ENCODE measurements at places on chromosomes 1 and 21. TPM values are rescaled to one million over a fixed set of nuclear protein-coding genes. Genes with fewer than 3 reads are reported as not detected.
A peak's percentile ranks its signal among the peaks of the same experiment; 100 is the strongest.

Gene DMRTA2
- total RNA-seq = not detected

Gene CD1E
- not detected for total RNA-seq

Gene TTC39A
- total RNA-seq = not detected

Gene SLC45A1
- 4.2 TPM for total RNA-seq

Gene ELAPOR1
- total RNA-seq = 0.38 TPM

Gene HRNR
- not detected for total RNA-seq

Gene GJA5
- total RNA-seq = not detected

Gene THEM5
- total RNA-seq = not detected

Gene RAVER2
- 0.29 TPM for total RNA-seq

Gene PLA2G2F
- total RNA-seq = not detected

Gene LCE6A
- total RNA-seq = not detected

Gene AIM2
- total RNA-seq = not detected

Gene DIO1
- total RNA-seq = not detected

Gene LCE4A
- total RNA-seq = not detected

Gene MAST2
- 30.3 TPM for total RNA-seq

DNA sequence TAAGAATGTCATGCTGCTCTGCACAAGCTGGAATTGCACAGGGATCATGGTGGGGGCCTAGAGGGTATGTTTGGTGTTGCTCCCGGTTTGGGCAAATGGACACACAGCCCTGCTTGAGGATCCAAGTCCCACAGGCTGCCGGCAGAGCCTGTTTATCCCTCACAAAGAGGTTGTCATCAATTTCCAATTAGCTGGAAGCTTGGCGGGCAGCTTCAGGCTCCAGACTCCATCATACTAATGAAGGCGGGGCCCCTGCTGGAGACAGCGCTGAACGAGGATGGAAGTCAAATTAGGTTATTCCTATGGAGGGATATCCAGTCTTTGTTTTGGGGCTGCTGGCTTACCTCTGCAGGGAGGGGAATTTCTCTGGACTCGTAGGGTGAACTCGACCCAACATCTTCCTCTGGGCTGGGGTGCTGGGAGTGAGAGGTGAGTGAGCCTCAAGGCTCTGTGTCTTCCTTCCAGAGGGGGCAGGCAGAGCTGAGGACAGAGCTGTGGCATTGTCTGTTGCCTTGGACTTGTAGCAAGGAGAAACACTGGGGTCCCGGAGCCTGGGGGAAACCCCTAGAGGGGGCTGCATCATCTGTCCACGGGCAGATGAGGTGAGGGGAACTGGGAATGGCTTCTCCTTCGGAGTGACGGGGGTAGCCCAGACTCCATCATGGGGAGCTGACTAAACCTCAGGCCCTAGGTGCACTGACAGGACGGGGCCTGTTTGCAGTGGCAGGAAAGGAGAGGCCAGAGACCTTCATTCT lies 24.9 kb upstream of the PARP1 start:
- no peak for DNase-seq

GRCh38 chr21:44051462-44051941 lies 39.4 kb downstream of the TRAPPC10 start:
- DNase-seq = peak; percentile 90

DNA sequence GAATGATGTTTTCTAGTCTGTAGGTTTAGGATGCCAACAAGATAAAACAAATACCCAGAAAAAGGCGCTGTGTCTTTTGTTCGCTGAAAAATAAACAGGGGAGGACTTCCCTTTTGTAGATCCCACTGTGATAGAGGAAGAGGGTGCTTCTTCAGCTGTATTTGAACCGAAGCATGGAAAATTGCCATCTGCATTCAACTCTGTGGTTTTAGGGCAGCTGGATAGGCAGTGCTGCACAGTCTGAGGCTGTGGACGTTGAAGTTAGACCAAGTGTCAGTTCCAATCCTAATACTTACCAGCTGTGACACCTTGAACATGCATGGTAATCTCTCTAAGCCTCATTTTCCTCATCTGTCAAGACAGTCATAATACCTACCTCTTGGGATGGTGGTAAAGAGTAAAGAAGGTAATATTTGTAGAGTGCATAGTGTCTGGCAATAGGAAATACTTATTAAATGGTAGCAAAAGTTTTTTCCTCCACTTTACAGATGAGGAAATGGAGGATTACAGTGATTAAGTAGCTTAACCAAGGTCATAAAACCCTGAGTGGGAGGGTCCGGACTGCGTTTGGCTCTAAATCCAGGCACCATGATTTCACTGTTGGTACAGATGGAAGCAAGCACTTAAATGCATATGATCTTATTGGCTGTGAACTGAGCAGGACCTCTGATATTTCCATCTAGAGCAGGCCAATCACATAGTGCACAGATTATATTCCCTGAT lies 48.5 kb downstream of the UTP25 start:
- peak; percentile 65 for DNase-seq

GRCh38 chr21:21200103-21200938 lies 202.1 kb downstream of the NCAM2 start:
- peak; percentile 99 for DNase-seq

GRCh38 chr1:41629571-41629970 lies 145.1 kb upstream of the EDN2 start:
- DNase-seq = peak; percentile 93

- DNase-seq = peak; percentile 47
These were observed 398.5 kb upstream of the ADAMTS5 start for GRCh38 chr21:27365394-27365793.

- peak; percentile 40 for DNase-seq
These were observed 49.8 kb upstream of the IFNLR1 start for GRCh38 chr1:24236789-24237371.

- DNase-seq = no peak
These were observed 430.4 kb downstream of the RPS6KC1 start for GRCh38 chr1:213481395-213481794.

- no peak for DNase-seq
These were observed 1.7 kb downstream of the PDE9A start for GRCh38 chr21:42654913-42655795.

GRCh38 chr21:32545948-32546441 lies 39.3 kb downstream of the TCP10L start:
- peak; percentile 32 for DNase-seq

GRCh38 chr21:45145146-45145545 lies 70.8 kb downstream of the ADARB1 start:
- DNase-seq = no peak

DNA sequence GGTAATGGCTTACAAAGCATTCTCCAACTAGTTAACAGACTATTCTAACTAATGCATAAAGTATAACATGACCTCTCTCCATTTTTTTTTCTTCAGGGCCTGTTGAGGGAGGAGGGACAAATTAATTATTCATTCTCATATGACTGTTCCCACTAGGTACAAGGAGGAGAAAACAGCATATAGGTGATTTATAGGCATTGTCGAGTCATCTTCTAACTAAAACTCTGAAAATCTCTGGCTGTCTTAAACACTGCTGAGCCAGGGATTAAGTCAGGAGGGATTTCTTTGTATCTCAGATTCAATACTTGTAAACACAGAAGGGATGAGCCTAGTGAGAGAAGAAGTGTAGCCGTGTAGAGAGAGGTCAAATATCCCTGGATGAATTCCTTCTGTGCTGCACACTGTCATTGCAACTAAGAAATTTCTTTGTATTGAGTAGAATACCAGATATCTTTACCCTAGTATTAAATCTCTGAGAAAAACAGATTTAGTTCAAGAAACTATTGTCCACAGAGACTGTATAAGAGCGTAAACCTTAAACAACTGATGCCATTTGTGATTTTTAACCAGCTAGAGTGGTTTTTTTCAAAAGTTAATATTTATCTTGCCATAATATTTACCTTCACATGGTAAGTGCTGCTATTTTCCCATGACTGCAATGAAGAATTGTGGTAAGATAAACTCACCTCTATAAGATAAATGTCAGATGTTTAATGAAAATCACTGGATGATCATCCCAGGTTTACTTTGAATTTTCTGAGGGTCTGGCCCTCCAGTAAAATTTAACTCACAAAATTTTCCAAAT lies 465.3 kb downstream of the RWDD3 start:
- DNase-seq = no peak

- DNase-seq = peak; percentile 62
These were observed 5.6 kb downstream of the OSBPL9 start for GRCh38 chr1:51622455-51622913.

GRCh38 chr1:32431736-32432400 lies 33.0 kb upstream of the ZBTB8B start:
- no peak for DNase-seq

GRCh38 chr1:9399510-9400424 lies 107.1 kb downstream of the SPSB1 start:
- peak; percentile 95 for DNase-seq

DNA sequence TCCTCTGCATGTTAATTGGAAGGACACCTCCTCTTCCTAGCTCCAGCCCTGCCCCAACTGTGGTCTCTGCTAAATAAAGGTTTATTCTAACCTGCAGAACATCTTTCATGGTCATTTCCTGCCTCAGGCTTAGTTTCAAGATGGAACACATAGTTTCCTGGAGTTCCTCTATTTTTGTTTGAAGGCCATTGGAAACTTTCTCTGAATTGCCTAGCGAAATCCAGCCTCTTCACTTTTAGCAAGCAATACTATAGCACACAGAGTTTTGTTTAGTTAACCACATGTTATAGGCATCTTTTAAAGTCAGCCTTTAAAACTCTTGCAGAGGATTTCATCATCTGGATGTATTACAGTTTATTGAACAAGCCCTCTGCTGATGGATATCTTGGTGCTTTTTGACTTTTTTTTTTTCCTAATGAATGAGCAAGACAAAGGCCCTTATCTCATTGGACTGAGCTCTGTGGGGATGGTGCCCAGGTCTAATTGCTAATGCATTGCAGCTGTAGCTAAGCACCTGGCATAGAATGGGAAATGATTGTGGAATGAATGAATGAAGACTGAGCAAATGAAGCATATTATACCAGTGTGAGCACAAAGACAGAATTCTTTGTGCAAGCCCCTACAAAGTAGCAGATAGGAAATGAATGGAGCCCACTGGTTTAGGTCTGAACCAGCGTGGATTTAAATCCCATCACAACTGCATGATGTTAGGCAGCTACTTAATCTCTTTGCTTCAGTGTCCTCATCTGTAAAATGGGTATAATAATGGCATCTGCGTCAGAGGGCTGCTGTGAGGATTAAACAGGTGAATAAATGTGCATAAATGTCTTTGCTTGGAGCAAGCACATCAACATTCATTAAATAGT lies 641 bp upstream of the CFAP107 start:
- no peak for DNase-seq

DNA sequence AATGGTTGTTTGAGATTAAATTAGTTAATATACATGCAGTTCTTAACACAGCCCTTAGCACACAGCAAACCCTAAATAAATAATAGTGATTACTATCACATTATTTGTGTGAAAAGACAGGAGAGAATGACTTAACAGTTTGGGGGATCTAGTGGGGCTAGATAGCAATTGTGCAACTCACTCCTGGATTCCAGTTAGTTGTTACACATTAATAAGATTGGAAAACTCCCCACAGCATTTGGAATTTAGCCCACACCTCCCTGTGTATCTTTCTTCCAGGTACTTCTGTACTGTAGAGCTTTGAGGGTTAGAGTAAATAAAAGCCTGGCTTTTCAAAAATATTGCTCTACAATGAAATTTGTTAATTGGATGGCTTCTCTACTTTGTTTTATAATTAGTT lies 93.2 kb downstream of the KCTD3 start:
- DNase-seq = no peak

DNA sequence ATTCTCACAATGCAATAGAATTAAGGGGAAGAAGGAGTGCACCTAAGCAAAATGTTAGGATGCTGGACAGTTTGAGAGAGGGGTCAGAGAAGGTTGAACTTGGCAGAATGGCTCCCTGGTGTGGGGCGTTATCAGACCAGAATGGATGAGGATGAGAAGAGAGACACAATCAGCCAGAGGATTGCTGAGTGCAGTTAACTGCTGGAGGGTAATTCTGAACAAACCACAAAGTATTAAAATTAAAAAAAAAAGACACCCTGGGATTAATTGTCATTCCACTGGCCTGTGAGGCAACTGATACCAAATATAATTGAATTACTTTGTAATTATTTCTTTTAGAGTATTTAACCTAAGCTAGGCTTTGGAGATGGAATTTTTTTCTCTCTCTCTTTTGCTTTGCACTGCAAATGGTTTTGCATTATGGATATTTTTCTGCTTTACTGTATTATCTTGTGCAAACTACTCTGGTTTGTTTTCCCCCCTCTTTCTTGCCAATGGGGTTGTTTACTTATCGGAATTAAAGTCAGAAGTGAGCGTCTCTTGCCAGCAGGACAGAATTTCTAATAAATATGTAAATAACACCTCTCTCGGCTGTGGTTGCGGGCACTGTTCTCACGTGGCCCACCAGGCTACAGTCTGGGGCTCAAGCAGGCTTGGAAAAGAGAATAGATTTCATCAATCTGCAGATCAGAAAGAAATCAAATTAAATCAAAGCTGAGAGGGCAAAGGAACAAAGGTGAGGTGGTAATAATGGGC lies 572.9 kb upstream of the CAMK1G start:
- no peak for DNase-seq

GRCh38 chr1:56099766-56100265 lies 479.5 kb downstream of the PLPP3 start:
- DNase-seq = no peak

GRCh38 chr21:29238053-29238966 lies 60.4 kb upstream of the BACH1 start:
- DNase-seq = no peak

GRCh38 chr1:64963466-64963865 lies 2.9 kb downstream of the JAK1 start:
- no peak for DNase-seq

GRCh38 chr1:147072482-147073432 lies 99.5 kb downstream of the PRKAB2 start:
- DNase-seq = no peak

GRCh38 chr1:181423301-181423918 lies 59.9 kb upstream of the CACNA1E start:
- DNase-seq = peak; percentile 32

DNA sequence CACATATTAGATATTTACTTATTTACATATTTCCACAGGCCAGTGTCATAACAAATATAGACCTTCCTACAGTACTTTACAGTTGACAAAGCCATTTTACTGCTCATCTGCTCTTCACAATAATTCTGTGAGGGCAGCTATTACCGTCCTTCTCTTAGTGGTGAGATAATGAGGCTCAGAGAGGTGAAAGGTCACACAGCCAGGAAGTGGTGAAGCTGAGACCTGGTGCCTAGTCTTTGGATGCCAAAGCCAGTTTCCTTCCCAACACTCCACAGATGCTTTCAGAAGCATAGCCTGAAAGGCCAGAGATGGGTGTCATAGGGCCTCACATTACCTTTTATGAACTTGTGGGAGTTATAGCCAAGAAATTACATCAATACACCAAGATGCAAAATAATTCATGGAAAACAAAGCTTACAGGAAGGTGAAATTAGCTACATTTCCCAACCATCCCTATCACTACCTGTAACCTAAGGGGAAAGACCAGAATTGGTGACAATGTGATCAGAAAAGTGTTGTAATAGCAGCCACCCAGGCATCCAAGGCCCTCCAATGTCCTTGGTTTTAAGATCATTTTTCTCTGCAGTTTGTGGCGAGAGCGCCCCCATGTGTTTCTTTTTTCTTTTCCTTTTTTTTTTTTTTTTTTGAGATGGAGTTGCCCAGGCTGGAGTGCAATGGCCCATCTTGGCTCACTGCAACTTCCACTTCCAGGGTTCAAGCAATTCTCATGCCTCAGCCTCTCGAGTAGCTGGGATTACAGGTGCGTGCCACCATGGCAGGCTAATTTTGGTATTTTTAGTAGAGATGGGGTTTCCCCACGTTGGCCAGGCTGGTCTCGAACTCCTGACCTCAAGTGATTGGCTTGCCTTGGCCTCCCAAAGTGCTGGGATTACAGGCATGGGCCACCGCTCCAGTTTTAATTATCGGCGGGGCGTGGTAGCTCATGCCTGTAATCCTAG lies 26.5 kb upstream of the RPL11 start:
- peak; percentile 24 for DNase-seq

Measured in LHCN-M2 (cell line).